MCF 10A (cell line): ENCODE measurements at places on chromosomes 6 and 20.

DNA sequence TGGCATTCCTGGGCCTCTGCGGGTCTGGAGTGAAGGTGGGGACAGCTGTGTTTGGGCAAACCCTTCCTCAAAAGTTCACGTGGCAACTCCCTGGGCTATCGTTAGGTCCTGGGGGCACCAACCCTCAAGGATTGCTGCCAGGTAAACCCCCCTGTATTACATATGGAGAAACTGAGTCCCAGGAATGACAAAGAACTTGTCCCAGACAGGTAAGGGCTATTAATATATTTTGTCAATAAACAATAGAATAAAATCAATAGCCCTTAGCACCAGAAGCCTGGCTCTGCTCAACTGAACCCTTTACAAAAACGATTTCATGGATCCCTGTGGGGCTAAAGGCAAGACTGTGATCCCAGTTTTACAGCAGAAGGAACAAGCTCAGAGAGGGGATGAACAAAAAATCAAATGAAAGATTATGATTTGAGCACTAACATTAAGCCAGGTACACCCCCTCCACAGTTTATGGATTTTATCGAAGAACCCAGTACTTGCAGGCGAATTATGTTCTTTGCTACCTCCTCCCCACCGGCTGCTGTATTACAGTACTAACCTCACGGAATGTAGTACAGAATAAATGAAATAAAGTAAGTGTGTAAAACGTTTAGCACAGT lies 2.7 kb downstream of the ID1 start:
- peaks cover 24% of the 10 kb centered on the region for H3K4me1 ChIP-seq
- peak overlapping the region; percentile 88 for H3K4me3 ChIP-seq
- H3K27me3 ChIP-seq = no peaks in the 10 kb centered on the region
- H3K27ac ChIP-seq = peak overlapping the region; percentile 12
- H3K36me3 ChIP-seq = peaks cover 14% of the 10 kb centered on the region

DNA sequence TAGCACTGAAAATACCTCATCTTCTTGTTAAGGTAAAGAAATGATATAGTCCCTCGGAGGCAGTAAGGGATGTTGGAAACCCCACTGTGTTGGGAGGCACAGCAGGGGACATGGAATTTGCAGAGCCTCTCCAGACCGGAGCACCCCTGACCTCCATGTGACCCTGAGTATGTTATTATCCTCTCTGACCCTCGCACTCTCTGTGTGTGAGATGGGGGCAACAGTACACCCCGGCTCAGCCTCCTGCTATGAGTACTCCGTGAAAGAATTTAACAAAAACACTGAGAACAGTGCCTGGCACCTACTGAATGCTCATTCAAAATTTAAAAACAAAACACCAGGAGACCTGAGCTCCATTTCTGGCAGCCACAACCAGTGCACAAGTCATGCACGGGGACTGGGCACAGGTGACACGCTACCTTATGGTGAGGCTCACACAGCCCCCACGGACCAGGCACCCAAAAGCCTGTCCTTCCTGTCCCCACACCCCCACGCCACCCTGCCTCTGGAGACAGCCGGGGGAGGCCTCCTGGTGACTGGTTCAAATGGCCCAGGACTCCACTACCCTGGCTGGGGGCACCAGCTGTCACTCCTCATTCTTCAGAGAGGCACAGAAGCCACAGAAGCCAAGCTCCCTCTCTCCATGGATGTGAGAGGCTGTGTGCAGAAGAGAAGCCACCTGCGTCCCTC lies 6.1 kb downstream of the NINL start:
- no peaks in the 10 kb centered on the region for H3K27me3 ChIP-seq
- no peaks in the 10 kb centered on the region for H3K4me1 ChIP-seq
- H3K4me3 ChIP-seq = no peak overlapping the region
- no peaks in the 10 kb centered on the region for H3K36me3 ChIP-seq
- H3K27ac ChIP-seq = no peak overlapping the region

DNA sequence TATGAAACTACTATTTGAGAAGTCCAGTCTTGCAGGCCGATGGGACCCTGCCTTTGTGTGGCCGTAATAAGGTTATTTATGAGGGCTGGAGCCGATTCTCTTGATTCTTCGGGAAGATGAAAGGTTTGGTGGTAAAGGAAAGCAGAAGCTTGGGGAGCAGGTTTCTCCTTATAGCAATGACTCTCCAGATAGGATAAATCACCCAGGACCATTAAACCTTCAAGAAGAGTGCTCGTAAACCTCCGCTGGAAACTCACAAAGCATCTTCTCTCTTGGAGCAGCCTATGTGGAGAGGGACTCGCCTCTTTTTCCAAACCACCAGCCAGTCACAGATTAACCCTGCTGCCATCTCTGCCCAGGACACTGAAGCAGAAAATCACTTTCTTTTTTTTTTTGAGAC lies 69.6 kb upstream of the SALL4 start:
- no peak for DNase-seq
- no peak overlapping the region for H3K4me3 ChIP-seq
- H3K36me3 ChIP-seq = no peaks in the 10 kb centered on the region
- no peak overlapping the region for H3K27ac ChIP-seq

- no peaks in the 10 kb centered on the region for H3K27me3 ChIP-seq
- no peaks in the 10 kb centered on the region for H3K36me3 ChIP-seq
- no peak for DNase-seq
- no peak overlapping the region for H3K27ac ChIP-seq
Observed at GRCh38 chr20:58094160-58094559, 134.3 kb downstream of the ANKRD60 start.

DNA sequence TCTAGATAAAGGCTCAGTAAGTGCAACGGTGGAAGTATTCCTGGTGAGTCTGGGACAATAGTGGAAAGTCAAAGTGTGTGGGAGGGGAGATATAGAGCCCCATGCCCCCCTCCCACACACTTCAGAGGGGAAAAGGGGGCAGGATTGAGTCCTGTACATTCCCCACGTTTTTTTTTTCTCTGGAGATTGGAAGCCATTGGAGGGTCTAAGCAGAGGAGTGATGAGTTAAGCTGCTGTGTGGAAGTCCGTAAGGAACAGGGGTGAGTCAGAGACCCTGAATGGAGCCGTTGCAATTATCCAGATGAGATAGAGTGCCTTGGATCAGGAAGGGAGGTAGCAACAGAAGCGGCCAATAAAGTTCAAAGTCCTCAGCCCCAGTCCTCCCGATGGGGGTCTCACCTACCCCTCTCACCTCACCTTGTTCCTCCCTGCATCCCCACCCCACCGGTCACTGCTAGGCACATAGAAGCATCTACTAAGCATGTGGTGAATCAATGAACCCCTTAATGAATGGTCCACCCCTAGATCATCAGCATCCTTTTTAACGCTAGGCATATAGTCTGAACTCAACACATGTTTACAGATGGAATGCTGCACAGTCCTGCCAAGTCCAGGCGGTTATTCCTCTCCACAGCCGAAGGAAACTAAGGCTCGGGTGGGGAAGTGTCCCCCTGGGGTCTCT lies 662 bp upstream of the SLC9A8 start:
- peak overlapping the region; percentile 87 for H3K4me3 ChIP-seq
- H3K4me1 ChIP-seq = peaks cover 32% of the 10 kb centered on the region
- no peaks in the 10 kb centered on the region for H3K27me3 ChIP-seq
- DNase-seq = peak; percentile 26
- peak overlapping the region; percentile 71 for H3K27ac ChIP-seq

- H3K36me3 ChIP-seq = no peaks in the 10 kb centered on the region
- DNase-seq = peak; percentile 31
- no peak overlapping the region for H3K4me3 ChIP-seq
- H3K27ac ChIP-seq = no peak overlapping the region
- peaks cover 61% of the 10 kb centered on the region for H3K27me3 ChIP-seq
Observed at GRCh38 chr6:12911427-12911826, 194.9 kb downstream of the PHACTR1 start.

GRCh38 chr6:17458966-17459365 lies 65.6 kb downstream of the CAP2 start:
- H3K27me3 ChIP-seq = no peaks in the 10 kb centered on the region
- no peak for DNase-seq
- H3K36me3 ChIP-seq = peaks cover 11% of the 10 kb centered on the region
- no peaks in the 10 kb centered on the region for H3K4me1 ChIP-seq

DNA sequence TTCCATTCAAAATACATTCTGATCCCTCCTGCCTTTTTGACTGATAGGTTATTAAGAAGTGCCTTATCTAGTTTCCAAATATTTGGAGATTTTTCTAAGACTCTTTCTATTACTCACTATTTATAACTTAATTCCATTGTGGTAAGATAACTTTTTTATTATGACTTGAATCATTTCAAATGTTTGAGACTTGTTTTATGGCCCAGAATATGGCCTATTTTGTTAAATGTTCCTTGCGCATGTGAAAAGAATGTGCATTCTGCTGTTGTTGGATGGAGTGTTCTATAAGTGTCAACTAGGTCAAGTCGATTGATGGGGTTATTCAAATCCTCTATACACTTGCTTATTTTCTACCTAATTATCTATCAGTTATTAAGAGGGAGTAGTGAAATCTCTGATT lies 13.1 kb upstream of the TCP11 start:
- no peaks in the 10 kb centered on the region for H3K27me3 ChIP-seq
- no peak overlapping the region for H3K4me3 ChIP-seq
- H3K36me3 ChIP-seq = no peaks in the 10 kb centered on the region
- H3K4me1 ChIP-seq = no peaks in the 10 kb centered on the region
- no peak overlapping the region for H3K27ac ChIP-seq
